Tibial nerve (tissue), 4 donors: ENCODE measurements at places on chromosomes 1 and 21.

DNA sequence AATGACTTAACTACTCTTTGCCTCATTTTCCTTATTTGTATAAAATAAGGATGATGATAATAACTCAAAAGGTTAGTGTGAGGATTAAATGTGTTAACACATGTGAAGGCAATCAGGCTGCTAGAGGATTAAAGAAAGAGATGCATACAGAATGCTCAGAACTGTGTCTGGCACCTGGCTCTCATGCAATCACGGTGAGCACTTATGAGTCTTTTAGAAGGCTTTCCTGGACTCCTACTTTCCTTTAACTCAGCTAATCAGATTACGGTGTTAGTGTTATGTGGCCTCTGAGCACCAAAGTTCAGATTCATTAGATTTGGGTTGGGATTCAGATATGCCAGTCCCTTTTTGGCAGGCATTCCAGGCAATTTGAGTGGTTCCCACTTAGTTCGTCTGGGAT lies 311.6 kb upstream of the USP24 start:
- H3K4me1 ChIP-seq: no peaks in the 10 kb centered on the region

- DNase-seq: no peak
- H3K36me3 ChIP-seq: no peaks in the 10 kb centered on the region
- no peaks in the 10 kb centered on the region for H3K27me3 ChIP-seq
- H3K4me1 ChIP-seq: peaks cover 7% of the 10 kb centered on the region
These were observed 56.0 kb upstream of the ABCG1 start for GRCh38 chr21:42162831-42163510.

- H3K27ac ChIP-seq: no peak overlapping the region
- H3K27me3 ChIP-seq: no peaks in the 10 kb centered on the region
- no peaks in the 10 kb centered on the region for H3K4me1 ChIP-seq
These were observed 135.8 kb downstream of the SYF2 start for GRCh38 chr1:25096307-25097150.

- DNase-seq: no peak
- H3K27ac ChIP-seq: no peak overlapping the region
- no peaks in the 10 kb centered on the region for H3K36me3 ChIP-seq
- no peak overlapping the region for H3K4me3 ChIP-seq
- H3K4me1 ChIP-seq: no peaks in the 10 kb centered on the region
- H3K27me3 ChIP-seq: no peaks in the 10 kb centered on the region
These were observed 815.6 kb upstream of the NEGR1 start for GRCh38 chr1:73097917-73098316.

DNA sequence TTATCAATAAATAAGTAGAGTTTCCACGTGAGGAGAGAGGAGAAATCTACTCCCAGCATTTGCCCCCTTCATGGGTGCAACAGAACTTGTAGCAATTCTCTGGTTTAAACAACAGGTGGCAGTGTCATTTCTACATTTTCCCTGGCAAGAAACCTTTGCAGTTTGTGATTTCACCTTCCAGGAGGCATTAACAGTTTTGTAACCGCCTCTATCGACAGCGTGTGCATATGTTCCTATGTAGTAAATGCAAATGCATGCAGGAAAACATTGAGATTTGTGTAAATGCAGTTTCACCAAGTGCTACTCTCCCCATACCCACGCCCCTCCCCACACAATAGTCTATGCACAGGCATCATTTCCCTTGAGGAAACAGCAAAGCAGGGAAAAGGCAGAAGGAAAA lies 494.7 kb downstream of the SMYD3 start:
- no peak overlapping the region for H3K27ac ChIP-seq
- no peak overlapping the region for H3K4me3 ChIP-seq
- H3K4me1 ChIP-seq: peaks cover 7% of the 10 kb centered on the region
- no peak for DNase-seq
- H3K36me3 ChIP-seq: no peaks in the 10 kb centered on the region
